ENCODE measurements at places on chromosomes 1 and 21.

DNA sequence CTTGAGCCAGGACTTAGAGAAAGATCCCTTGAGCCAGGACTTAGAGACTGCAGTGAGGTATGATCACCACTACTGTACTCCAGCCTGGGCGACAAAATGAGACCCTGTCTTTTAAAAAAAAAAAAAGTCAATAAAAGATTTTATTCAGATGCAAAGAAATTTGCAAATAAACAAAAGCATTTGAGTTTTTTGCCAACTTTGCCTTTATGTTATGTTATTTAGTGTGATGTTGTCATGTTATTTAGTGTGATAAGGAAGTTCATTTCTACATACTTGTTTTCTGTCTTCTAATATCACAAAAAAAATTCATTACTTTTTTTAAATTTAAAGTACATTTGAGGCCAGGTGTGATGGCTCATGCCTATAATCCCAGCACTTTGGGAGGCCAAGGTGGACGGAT is 9.0 kb downstream of the RAD54L start:
- DNase-seq: no peak

- DNase-seq: no peak
Measured at GRCh38 chr1:167718914-167719691, 2.7 kb upstream of the MPZL1 start.

- DNase-seq: no peak
Measured at GRCh38 chr1:25106352-25106751, 126.0 kb downstream of the SYF2 start.

DNA sequence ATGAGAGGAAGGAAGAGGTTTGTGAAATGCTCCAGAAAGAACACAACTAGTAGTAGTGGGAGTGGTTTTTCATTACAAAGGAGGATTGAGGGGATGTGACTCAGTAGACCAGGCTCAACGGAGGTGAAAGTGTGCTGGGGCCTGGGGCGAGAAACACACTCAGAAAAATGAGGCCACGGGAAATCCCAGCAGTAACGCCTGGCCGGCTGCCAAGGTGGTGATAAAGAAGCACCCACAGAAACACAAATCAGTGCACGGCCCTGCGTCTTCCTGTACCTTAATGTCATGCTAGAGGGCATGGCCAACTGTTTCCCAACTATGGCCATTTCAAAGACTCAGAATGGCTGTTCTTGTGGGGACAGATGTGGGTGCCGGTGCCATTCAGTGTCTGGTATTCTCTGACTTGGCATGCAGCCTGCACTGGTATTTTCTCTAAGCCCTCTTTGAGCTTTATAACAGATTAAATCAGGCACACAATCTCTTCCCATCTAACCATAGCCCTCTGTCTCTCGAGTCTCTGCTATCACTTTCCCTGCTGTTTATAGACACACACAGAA is 38.2 kb downstream of the URB2 start:
- no peak for DNase-seq

GRCh38 chr1:15020943-15021745 is 132.4 kb upstream of the TMEM51 start:
- DNase-seq: no peak

DNA sequence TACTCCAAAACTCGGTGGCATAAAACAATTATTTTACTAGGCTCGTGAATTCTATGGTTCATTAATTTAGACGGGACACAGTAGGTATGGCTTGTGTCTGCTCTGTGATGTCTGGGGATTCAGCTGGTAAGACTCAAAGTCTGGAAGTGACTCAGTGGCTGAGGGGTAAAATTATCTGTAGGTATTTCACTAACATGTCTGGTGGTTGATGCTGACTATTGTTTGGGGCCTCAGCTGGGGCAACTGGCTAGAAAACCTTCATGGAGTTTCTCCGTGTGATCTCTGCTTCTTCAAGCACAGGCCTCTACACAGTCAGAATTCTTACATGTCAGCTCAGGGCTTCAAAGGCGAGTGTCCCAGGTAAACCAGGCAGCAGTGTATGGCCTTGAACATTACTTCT is 41.2 kb upstream of the KLF17 start:
- no peak for DNase-seq

GRCh38 chr21:31772674-31773555 is 41.0 kb upstream of the SCAF4 start:
- DNase-seq: no peak

- DNase-seq: no peak
Measured at GRCh38 chr21:39105341-39105765, 77.9 kb downstream of the PSMG1 start.

DNA sequence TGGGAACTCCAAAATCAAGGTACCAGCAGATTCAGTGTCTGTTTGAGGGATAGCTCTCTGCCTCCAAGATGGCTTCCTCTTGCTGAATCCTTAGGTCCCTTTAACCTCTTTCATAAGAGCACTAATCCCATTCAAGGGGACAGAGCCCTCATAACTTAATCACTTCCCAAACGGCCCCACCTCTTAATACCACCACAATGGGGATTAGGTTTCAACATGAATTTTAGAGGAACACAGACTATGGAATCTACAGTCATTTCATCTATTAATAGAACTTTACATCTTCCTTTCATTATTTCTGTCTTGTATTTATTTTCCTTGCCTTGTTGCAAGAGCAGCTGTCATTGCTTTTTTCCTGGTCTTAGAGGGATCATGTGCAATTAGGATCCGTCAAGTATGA is 30.3 kb downstream of the HOOK1 start:
- no peak for DNase-seq

DNA sequence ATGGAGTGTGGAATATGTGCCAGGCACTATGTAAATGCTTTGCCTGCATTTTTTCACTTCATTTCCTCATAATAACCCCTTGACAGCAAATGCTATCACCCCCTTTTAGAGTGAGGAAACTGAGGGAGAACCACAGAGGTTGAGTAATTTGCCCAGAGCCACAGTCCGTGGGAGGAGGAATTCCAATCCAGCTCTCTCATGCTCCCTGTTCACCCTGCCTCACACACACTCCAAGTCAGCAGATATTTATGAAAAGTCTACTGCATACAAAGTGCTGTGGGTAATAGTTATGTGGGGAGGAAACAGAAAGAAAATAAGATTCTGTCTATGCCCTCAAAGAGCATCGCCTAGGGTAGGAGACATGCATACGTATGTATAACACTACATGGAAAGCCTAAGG is 30.9 kb upstream of the RBM15 start:
- DNase-seq: no peak

DNA sequence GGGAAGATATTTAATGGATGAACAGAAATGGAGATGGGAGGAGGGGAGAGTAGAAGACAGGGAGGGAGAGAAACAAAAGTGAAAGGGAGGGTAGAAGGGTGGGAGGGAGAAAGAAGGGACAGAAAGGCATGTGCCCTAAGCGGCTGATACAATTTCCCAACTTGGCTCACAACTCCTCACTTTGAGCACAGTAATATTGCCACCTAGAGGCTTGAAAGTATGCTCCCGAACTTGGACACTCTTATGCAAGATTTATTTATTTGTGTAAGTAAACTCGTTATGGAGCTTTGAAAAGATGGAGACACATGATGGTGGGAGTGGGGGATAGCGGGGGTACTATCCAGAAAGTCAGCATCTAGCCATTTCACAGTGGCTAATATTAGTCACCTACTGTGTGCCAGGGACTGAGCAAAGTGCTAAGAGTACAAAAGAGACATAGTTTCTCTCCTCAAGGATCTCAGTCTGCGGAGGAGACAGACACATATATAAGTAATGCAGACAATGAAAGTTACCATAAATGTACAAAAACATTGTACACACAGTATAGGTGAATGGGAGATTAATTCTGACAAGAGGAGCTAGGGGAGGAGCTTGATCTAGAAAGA is 189.7 kb downstream of the SEC16B start:
- no peak for DNase-seq

- DNase-seq: no peak
Measured at GRCh38 chr1:58047265-58047858, 499.2 kb downstream of the OMA1 start.

- DNase-seq: no peak
Measured at GRCh38 chr1:40628903-40629292, 36.6 kb downstream of the RIMS3 start.

GRCh38 chr1:18422076-18422777 is 58.5 kb upstream of the KLHDC7A start:
- no peak for DNase-seq

- DNase-seq: no peak
Measured at GRCh38 chr1:158126425-158126824, 54.3 kb upstream of the CD1D start.

- no peak for DNase-seq
Measured at GRCh38 chr21:14366998-14367397, 15.9 kb downstream of the HSPA13 start.

DNA sequence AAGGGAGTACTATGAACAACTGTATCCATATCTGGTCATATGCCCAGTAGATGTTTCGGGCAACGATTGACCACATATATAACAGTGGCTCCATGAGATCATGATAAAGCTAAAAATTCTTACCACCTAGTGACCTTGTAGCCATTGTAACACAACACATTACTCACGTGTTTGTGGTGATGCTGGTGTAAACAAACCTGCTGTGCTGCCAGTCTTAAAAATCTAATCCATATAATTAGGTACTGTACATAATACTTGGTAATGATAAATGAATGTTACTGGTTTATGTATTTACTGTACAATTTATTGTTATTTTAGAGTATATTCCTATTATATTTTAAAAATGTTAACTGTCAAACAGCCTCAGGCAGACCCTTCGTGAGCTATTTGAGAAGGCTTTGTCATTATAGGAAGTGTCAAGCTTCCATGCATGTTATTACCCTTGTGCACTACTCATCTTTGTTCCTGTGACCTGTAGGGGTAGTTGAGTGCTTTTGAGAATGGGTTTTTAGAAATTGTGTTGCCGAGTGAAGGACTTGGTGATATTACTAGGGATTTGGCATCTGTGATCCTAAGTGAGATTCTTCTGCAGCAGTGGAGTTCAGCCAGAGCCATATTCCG is 23.6 kb downstream of the DIP2A start:
- no peak for DNase-seq

GRCh38 chr1:168963601-168964000 is 142.9 kb upstream of the ATP1B1 start:
- DNase-seq: no peak

- no peak for DNase-seq
Measured at GRCh38 chr1:160121388-160121787, 5.8 kb downstream of the ATP1A2 start.

GRCh38 chr21:41765973-41766882 is 624 bp downstream of the RIPK4 start:
- no peak for DNase-seq

DNA sequence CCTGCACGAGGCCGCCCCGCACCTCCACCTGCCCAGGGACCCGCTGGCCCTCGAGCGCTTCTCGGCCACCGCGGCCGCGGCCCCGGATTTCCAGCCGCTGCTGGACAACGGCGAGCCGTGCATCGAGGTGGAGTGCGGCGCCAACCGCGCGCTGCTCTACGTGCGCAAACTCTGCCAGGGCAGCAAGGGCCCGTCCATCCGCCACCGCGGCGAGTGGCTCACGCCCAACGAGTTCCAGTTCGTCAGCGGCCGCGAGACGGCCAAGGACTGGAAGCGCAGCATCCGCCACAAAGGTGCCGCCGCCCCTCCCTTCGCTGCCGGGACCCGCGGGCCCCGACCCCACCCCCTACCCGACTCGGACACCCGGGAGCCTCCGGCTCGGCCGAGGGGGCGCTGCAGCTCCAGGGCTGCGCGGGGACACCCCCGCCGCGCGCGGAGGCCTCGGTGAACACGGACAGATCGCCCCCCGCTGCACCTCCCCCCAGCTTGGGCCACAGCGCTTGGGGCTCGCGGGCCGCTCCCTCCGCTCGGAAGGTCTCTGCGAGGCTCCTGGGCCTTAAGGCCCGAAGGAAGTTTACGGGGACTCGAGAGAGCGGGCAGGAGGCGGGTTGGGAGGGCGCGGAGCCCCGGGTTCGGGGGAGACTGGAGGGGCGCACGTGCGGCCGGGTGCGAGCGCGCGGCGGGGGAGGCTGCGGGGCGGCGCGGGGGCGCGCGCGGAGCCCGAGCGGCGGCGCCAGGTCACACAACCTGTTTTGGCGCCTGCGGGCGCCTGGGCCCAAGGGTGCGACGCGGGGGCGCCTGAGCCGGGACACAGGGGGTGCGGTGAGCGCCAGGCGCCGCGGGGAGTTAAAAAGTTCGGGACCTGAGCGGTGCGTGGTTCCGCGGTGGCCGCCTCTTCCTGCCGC is 1.2 kb downstream of the SAMD11 start:
- no peak for DNase-seq

- no peak for DNase-seq
Measured at GRCh38 chr1:28811369-28811765, 603 bp upstream of the OPRD1 start.

DNA sequence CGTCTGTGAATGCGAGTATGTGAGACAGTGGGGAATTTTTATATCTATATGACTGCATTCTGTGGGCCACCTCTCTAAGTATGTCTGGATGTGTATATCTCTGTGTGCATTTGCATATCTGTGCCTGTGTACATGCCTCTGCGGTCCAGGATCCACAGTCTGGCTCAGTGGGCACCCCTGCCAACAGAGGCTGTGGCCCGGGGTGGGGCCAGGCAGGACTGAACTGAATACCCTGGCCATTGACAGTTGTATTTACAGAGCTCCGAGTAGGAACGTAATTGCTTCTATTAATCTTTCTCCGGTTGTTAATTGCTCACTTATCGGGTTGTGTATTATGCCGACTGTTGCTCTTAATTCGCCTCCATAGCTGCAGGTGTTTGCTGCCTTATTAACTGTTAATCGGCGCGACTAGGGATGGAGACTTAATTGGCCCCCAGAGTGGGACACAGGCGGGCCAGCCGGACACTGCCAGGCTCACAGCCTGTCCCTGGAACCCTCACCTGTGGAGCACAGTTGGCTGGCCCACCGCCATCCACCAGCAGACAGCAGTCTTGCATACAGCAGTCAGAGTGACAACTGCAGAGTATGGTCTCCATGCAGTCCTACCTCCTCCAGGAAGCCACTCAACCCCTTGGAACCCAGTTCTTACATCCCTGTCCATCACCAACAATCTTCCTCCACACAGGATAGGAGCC is 22.4 kb upstream of the ADGRB2 start:
- DNase-seq: peak; percentile 53

DNA sequence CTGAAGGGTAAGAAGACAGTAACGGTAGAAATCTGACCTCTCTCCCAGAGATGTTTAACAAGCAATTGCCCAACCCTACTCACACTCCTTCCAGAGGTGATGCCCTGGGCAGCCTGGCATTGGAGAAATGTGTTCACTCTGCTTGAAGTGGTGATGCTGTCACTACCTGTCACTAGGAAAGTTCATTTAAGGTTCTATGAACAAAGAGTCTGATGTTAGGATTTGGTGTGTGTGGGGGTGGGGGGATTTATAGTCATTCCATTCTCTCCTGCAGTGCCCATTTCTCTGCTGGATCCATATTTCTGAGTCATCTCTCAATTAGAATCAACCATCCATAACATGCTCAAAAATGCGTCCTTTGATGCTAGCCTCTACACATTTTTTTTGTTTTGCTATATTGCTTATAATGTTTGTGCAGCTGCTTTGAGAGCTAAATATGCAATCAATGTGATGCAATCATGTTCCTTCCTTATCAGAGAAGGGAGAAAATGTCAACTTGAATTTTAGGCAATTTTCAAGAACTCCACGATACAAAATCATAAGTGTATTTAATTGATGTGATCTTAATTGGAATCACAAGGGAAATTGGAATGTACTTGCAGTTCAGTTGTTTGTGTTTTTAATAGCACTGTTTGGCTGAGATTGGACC is 173.9 kb downstream of the DUSP10 start:
- DNase-seq: no peak

- no peak for DNase-seq
Measured at GRCh38 chr1:223214261-223214807, 71.3 kb upstream of the TLR5 start.

All from left forelimb (tissue), 1 donor.